Jurkat, Clone E6-1 (cell line): ENCODE measurements at places on chromosomes 2 and 18.

DNA sequence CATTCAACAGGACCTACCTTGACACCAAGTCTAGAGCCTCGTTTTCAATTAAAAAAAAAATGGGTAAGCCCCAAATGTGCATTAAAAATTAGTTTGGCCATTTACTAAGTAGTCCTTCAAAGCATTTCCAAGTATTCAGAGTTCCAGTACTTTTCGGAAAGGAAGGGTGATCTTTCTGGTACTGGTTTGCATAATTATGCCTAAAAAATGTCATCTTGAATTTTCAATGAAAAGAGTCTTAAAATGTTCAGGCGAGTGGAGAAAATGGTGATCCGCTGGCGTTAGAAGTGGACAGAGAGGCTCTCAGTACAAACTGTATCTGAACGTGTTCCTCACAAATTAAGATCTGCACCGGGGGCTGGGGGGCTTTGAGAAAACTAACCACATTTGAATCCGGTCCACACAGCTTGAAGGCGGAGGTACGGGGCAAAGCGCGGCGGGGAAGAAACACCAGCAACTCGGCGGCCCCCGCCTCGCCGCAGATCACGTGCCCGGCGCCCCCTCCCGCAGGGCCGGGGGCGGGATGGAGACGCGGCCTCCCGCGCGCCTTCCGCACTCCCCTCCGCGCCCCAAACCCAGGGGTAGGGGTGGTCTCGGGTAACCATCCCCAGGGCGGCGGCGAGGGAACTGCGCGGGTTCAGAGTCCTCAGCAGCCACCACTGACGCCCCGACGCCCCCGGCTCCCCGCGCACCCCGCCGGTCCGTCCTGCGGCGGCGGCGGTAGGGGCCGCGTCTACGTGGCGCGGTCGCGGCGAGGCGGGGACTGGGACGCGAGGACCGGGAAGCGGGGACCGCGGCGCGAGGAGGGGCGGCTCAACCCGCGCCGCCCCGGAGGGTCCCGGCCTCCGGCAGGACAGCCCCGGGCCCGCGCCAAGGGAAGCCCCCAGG is 564 bp downstream of the LPIN2 start:
- DNase-seq: no peak

DNA sequence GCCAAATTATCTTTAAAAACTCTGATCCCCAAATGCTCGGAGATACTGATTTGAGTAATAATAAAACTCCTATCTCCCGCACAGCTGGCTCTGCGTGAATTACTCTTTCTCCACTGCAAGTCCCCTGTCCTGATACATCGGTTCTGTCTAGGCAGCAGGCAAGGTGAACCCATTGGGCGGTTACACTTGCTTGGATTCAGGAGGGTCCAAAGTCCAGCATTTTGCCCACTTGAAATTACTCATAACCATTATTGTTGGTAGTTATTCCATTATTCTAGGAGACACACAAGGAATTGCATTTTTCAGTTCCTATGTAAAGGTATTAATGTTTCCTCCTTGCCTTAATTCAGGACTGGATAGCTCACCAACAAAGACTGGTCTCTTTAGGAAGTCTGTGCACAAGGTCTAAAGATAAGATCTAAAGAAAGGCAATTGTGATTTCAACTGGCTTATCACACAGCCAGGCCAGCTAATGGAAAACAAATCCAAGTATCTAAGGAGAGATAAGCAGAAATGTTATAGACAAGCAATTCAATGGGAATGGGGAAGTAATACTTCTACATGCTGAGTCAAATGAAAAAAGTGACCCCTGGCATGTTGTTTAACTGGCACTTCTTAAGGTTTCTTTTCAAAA is 23.2 kb upstream of the NPC1 start:
- no peak for DNase-seq

GRCh38 chr18:35547008-35547605 is 34.4 kb upstream of the GALNT1 start:
- DNase-seq: no peak

DNA sequence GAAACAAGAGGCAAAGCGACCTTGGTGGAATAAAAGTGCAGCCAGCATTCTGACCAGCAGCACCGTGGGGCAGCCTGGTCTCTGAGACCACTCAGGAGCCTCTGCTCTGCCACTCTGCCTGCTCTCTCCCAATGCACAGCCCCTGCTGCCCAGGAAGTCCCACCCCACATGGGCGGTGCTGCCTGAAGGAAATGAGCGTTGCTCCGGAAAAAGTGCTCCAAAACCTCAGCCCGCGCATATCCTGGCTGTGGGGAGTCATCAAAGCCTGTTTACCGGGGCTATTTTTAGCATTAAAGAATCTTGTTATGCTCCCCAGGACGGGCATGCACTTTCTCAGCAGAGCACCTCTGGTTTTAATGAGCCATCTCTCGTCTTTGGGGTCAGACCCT is 54.5 kb downstream of the EPAS1 start:
- peak; percentile 92 for DNase-seq

DNA sequence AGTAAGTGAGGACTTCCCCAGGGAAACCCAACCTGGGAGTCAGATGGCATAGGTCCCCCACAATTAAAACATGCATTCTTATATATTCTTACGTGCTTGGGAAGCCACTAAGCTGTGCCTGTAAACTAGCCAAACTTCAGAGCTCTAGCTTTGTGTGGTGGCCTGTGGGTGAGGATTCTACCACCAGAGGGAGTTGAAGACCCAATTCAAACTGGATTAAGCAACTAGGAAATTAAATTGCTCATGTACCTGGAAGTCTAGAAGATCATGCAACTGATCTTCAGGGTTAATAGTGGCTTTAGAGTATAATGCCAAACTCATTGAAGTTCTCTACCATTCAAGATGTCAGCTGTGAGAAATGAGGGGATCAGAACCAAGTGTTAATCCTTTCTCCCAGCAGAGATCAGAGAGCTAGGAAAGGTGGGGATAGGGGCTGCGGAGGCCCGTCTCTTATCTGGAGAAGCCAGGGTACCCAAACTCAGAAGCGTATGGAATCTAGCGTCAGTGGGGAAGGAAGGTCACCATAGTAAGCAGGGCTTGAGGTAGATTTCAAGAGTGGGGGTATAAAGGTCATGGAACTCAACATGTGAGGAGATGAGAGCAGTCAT is 53.2 kb upstream of the CCDC85A start:
- peak; percentile 31 for DNase-seq

DNA sequence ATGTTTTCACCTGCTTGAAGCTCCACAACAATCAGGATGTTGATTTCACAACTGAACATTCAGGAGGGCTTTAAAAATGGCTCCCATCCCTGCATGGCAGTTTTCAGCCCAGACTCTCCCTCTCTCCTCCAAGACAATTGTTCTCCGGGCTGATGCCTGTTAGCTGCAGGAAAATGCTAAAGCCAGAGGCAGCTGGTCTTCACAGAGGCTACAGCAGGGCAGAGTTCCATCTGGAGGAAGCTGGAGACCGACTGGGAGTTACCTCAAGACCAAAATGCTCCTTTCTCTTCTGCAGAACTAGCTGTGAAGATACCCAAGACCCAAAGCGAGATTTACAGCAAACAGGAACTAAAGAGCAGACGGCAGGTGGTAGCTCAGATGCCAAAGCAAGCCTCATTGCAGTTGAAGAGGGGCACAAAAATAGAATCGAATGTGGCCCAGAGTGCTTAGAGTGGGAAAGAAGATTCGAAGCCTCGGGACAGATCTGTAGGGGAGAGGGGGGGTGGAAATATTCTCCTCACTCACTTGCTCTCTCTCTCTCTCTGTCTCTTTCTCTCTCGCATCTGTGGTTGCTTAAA is 423.6 kb downstream of the ZNF521 start:
- peak; percentile 11 for DNase-seq

DNA sequence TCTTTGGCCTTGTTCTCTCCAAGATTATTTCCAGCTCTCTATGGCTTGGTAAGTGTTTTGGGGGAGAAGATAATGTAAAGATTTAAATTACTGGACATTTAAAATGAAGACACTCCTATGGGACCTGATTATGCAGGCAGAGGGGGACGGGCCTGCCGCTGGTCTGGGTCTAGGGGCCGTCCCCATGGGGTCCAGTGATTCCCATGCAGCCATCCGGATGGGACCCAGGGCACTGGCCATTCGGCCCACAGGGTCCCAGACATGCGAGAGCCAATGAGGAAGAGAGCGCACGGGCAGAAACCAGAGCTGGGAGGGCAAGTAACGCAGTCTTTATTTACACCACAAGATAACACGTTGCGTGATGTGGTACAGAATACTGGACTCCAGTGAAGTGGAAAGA is 200.0 kb downstream of the TWIST2 start:
- DNase-seq: no peak
